NCI-H2081 (cell line): ENCODE measurements at places on chromosomes 16 and 17.

- DNase-seq: no peak
Observed at GRCh38 chr16:17412221-17412620, 58.5 kb downstream of the XYLT1 start.

GRCh38 chr16:3131755-3132377 lies 3.0 kb upstream of the ZNF213 start:
- no peak for DNase-seq

GRCh38 chr17:149231-149630 lies 11.9 kb downstream of the SCGB1C2 start:
- no peak for DNase-seq

GRCh38 chr16:71358464-71358998 lies at the start of gene CALB2:
Gene CALB2, plus strand, starts transcription at chr16:71358723. Its CDS starts 70 bp downstream, at chr16:71358793.
- DNase-seq: peak; percentile 34

DNA sequence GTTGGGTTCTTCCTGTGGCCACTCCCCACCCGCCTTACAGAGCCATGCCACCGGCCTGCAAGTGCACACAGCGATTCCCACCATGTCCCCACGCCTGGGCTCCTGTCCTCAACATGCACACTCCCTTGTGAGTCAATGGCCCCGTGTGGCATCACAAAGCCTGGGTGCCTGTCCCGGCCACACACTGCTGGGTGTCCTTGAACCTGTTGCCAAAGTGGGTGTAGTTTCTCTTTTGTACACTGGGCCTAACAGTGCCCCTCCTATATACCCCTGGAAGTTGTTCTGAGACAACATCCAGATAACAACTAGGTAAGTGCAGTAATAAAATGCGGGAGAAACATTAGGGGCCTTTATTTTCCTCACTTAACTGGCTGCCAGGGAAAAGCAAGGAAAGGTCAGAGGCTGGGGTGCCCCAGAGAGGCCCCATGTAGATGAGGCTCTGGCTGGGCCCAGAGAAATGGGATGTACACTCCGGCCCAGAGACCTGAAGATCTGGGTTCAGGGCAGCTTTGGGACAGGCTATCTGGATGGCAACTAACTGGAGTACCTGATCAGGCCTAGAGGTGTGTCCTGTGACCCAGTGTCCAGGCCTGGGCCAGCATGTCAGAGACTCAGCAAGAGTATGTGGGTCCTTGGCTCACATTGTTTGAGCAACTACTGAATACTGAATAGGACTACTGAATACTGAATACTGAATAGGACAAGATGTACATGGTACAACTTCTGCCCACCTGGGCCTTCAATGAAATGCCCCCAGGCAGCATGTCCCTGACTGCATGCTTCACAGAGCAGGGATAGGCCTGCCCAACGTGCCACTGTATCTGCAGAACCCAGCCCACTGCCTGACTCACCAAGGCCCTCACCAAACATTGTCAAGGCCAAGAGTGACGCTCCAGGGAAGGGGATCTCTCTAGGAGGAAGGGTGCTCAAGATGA lies 8.3 kb downstream of the ABCC3 start:
- DNase-seq: no peak

- DNase-seq: no peak
Observed at GRCh38 chr16:85607321-85607765, 5.8 kb upstream of the GSE1 start.

DNA sequence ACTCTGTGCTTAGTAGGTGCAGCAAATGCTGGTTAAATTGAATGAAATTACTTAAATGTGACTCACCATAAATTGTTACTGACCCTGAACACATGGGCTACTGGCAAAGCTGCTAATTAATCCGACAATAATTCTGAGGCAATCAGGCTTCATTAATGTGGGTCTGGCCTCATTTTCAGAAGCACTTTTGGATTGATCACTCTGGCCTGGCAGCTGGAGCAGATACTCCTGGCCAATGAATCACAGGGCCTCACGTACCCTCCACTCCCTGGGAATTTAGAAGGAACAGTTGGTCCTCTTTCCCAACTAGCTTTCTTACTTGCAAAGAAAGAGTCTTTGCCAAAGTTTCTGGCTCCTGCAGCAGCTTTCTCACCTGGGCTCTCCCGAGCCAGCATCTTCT lies 162.0 kb upstream of the ZKSCAN2 start:
- DNase-seq: no peak

DNA sequence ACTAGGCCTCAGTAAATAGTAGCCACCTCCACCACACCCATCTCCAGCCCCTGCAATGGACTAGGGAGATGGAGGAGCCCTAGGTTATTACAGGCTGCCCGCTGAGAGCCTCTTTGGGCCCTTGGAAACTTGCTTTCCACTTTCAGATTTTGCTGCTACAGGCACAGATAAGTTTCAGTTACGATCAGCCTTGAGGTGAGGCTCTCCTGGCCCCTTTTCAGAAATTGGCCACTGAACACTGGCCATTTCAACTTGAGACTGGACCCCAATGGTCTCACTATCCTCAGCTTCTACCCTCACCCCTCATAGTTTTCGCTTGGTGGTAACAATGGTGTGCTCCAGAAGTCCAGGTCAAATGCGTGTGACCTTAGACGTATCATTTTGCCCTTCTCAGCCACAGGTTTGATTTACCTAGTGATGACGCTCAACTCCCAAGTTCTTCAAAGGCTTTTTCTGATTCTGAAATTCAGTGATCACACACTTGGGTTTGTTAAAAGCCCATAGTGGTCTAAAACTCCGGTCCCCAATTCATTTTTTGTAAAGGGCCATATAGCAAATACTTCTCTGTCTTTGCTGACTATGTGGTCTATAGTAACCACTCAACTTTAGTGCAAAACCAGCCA lies 1.0 kb downstream of the PMM2 start:
- DNase-seq: no peak

DNA sequence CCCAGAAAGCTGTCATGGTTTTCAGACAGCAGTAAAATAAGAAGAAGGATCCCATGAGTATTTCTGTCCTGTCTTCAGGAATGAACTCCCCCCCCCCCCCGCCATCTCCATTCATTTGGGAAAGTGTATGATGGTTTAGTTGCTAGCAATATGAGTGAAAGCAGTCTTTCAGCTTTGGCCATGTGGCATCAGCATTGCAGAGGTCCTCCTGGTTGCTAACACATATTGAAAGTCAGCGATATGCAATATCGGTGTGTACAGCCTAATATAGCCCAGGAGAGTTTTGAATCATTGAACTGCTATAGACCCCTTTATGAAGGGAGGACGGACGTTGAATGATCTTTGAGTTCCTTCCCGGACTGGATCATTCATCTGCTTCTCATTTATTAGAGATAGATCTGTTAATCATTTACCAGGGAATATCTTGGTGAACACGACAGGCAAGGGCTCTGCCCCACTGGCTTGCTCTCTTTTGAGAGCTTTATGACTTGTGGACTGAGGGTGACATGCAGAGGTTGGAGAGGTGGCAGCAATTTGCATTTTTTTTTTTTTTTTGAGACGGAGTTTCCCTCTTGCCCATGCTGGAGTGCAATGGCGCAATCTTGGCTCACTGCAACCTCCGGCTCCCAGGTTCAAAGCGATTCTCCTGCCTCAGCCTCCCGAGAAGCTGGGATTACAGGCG lies 25.2 kb downstream of the DEF8 start:
- no peak for DNase-seq

GRCh38 chr16:20347666-20348364 lies 4.7 kb downstream of the UMOD start:
- no peak for DNase-seq

GRCh38 chr16:67150833-67151396 lies at the start of gene B3GNT9:
Gene B3GNT9, minus strand, starts transcription at chr16:67150998. Its CDS starts 513 bp downstream, at chr16:67150485.
- DNase-seq: peak; percentile 32

DNA sequence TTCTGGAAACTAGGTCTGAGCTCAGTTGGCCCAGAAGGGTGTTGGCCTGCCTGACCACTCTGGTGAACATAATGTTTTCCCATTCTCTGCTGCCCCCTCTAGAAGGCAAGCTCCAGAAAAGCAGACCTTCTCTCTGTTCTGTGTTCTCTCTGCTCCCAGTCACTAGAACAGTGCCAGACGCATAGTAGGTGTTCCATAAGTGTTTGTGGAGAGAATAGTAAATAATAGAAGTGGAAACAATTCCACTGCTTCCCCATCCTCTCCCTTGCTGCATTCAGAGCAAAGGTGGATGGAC lies 32.2 kb upstream of the ETV4 start:
- no peak for DNase-seq

DNA sequence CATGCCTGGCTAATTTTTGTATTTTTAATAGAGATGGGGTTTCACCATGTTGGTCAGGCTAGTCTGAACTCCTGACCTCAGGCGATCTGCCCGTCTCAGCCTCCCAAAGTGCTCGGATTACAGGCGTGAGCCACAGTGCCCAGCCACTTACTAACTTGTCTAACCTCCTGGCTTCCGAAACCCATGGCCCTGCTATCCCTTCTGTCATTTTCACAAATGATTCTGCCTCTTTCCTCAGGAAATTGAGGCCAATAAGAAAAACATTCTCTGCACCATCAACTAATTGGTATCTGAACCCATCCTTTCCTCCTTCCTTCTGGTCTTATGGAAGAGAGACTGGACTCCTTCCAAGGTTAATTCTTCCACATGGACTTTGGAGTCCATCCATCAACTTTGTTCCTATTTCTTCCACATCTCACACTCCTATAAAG lies 27.9 kb upstream of the TNRC6A start:
- no peak for DNase-seq

- DNase-seq: no peak
Observed at GRCh38 chr16:70689035-70689969, 3.4 kb upstream of the MTSS2 start.

GRCh38 chr17:21377705-21378396 lies 1.7 kb downstream of the KCNJ12 start:
- no peak for DNase-seq

DNA sequence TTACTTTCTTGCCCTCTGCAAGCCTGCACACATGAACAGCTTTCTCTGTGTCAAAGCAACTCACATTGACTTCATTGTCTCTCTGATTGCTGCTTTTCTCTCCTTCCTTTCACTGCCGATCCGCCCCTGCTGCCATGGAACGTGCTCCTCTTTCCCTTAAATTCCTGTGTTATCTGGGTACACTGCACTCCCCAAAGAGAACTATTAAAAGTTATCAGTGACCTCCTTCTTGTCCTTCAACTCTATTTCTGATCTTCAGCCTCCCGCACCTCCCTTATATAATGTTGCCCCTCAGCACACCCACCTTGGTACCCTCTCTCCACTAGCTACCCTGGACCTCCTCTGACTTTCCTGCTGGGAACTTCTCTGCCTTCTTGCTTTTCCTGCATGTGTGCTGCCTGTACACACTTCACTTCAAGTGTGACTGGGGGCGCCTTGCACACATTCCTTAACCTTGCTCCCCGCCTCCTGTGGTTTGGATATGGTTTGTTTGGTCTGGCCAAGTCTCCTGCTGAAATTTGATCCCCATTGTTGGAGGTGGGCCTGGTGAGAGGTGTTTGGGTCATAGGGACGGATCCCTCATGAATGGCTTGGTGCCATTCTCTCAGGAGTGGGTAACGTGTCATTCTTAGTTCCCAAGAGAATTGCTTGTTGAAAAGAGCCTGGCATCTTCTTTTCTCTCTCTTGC lies 26.7 kb upstream of the PMP22 start:
- DNase-seq: no peak

GRCh38 chr16:88424587-88425235 lies 28.4 kb upstream of the ZFPM1 start:
- no peak for DNase-seq

DNA sequence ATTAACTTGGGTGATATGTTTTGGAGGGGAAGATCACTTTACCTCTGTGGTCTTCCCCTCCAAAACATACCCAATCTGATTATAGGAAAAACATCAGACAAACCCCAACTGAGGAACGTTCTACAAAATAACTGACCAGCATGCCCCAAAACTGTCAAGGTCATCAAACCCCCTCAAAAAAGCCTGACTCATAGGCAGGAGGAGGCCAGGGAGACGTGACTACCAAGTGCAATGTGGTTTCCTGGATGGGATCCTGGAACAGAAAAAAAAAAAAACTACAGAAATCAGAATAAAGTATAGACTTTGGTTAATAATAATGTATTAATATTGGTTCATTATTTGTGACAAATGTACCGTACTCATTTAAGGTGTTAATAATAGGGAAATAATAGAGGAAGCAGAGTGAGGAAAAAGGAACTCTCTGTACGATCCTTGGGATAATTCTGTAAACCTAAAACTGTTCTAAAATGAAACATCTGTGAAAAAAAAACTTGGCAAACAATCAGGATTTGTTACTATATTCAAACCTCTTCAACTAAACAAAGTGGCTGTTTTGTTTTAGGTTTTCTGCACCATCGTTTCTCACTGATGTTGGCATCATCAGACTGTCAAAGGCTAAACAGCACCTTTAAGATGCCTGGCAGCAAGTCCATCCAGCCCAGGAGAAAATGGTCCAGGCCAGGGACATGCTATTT lies 266.7 kb upstream of the SDK2 start:
- DNase-seq: no peak

- DNase-seq: no peak
Observed at GRCh38 chr17:74852237-74853047, 7.2 kb downstream of the GRIN2C start.

GRCh38 chr17:13337864-13338371 lies 263.8 kb downstream of the HS3ST3A1 start:
- peak; percentile 56 for DNase-seq

DNA sequence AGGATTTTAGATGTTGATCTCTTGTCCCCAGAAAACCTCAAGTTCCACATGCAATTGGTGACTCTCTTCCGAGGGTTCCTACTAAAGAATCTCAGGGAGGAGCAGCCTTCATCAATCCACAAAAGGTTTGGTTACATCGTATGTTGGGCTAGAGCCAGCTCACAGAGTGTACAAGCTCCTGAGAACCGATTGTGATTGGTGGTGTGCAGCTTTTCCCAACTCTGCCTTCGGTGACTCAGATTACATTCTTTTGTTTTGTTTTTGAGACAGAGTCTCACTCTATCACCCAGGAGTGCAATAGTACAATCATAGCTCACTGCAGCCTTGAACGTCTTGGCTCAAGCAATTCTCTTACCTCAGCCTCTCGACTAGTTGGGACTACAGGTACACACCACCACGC lies 172.4 kb downstream of the PMP22 start:
- no peak for DNase-seq

GRCh38 chr16:65989861-65990604 lies 376.5 kb upstream of the CDH5 start:
- DNase-seq: no peak

GRCh38 chr17:43373356-43373755 lies 25.4 kb upstream of the ARL4D start:
- no peak for DNase-seq

GRCh38 chr17:70523426-70523825 lies 354.1 kb downstream of the KCNJ2 start:
- no peak for DNase-seq

DNA sequence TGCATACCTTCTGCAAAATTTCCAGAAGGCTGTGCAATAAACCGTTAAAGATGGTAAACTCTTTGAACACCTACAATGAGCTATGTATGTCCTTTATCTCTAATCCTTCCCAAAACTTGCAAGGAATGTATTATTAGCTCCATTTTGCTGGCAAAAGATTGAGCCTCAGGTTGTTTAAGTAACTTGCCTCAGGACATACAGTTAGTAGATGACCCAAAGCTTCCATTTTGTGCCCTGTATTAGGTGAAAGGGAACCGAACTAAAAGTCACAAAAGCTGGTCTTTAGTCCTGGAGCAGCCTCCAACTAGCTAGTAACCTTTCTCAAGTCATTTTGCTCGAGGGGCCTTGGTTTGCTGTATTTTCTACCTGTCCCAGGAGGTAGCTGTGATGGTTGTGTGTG lies 4.3 kb downstream of the ADGRG3 start:
- no peak for DNase-seq

GRCh38 chr17:14918540-14918939 lies 346.6 kb downstream of the PMP22 start:
- no peak for DNase-seq

- DNase-seq: no peak
Observed at GRCh38 chr17:7347630-7348477, 4.1 kb upstream of the KCTD11 start.

- DNase-seq: no peak
Observed at GRCh38 chr16:66891797-66892196, 11.5 kb downstream of the PDP2 start.
